ENCODE measurements at places on chromosomes 16 and 17.

GRCh38 chr17:11144358-11145233 lies 96.4 kb upstream of the SHISA6 start:
- peak; percentile 49 for DNase-seq

- no peak for DNase-seq
Observed at GRCh38 chr17:21304091-21304490, 19.6 kb downstream of the MAP2K3 start.

- no peak for DNase-seq
Observed at GRCh38 chr17:1755252-1755826, 6.5 kb upstream of the SERPINF1 start.

DNA sequence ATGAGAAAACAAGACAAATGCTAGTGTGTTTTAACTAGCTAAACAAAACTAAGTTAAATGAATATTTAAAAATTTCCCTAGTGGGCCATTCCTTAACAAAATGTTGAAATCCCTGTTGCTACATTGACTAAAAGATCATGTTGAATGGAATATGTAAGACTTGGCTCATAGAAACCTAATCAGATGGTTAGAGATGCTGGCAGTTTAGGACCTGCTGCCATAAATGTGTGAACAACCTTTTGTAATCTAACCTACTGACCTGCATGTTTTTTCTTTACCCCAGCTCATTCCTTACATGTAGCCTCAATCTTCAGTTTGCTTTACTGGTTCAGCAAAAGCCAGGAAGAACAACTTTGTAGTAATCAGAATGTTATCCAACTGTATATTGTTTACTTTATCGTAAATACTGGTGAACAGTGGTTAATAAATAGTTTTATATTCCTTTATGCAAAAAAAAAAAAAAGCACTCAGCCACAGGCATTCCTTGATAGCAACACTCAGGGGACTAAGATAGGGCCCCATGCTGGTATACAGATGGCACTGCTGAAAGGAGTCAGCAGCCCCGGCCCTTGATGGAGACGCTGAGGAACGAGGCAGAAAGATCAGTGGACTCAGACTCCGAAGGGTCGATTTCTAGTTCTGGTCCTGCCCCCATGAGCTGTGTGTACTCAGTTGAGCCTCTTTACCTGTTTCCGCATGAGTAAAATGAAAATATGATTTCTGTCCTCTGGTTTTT lies 78.2 kb downstream of the MARF1 start:
- DNase-seq = no peak

- DNase-seq = no peak
Observed at GRCh38 chr17:5901731-5902130, 168.4 kb upstream of the WSCD1 start.

DNA sequence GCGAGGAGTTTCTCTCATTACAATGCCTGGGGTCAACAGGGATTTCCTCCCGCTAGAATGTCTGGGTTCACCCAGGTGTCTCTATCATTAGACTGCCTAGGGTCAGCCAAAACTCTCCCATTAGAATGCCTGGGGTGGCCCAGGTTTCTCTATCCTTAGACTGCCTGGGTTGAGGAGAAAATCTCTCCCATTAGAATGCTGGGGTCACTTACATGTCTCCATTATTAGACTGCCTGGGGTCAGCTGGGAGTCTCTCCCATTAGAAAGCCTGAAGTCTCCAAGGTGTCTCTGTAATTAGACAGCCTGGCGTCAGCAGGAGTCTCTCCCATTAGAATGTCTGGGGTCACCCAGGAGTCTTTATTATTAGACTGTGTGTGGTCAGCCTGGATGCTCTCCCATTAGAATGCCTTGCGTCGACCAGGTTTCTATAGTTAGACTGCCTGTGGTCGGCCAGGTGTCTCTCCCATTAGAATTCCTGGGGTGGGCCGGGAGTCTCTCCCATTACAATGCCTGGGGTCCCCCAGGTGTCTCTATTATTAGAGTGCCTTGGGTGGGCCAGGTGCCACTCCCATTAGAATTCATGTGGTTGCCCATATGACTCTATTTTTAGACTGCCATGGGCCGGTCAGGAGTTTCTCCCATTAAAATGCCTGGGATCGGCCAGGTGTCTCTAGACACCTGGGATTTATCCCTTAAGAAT lies 2272.1 kb downstream of the TP53TG3F start:
- no peak for DNase-seq

GRCh38 chr17:47955497-47956461 lies 1.9 kb downstream of the PRR15L start:
- no peak for DNase-seq

DNA sequence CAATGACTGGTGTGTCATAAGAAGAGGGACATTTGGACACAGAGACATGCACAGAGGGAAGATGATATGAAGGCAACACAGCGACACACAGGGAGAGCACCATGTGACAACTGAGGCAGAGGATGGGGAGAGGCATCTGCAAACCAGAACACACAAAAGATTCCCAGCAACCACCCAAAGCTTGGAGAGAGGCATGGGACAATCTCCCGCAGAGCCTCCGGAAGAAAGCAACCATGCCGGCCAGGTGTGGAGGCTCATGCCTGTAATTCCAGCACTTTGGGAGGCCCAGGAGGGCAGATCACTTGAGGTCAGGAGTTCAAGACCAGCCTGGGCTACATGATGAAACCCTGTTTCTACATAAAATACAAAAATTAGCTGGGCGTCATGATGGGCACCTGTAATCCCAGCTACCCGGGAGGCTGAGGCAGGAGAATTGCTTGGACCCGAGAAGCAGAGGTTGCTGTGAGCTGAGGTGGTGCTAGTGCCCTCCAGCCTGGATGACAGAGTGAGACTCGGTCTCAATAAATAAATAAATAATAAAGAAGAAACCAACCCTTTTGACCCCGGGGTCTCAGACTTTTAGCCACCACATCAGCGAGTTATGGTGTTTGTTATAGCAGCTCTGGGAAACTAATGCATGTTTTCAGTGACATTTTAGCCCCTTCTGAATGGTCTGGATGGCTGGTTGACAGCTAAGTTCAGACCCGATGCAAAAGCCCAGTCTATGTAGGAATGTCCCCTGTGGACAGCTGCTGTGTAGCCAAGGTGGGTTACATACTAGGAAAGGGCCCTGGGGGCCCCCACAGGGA lies 13.8 kb upstream of the PLCG2 start:
- DNase-seq = no peak

- no peak for DNase-seq
Observed at GRCh38 chr16:85898521-85899442, at the start of gene IRF8. Gene IRF8, plus strand, starts transcription at chr16:85899162. Its CDS starts 3,854 bp downstream, at chr16:85903016.

DNA sequence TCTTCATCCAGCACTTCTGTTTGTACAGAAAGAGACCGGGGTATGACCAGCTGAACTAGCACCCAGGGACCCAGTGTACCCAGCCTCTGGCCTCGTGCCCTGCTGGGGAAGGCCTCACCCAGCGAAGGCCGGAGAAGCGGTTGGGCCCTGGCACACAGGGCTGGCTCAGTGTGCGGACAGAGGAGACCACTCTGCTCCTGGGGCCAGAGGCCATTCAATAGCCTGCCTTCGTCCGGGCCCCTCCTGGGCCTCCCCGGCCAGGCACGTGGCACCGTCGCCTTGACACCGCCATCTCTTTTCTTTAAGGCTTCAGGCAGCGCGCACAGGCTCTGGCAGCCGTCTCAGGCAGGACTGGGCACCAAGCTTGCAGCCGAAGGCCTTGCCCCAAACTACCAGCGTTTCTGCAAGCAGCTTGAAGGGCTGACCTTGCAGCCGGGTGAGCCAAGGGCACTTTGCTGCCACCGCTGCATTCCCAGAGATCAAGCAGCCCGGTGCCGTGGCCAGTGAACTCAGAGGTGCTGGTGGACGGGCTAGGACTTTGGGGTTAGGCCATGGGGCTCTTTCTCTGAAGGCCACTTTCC lies 8.0 kb downstream of the TAX1BP3 start:
- DNase-seq = no peak

GRCh38 chr17:59413014-59413766 lies 81.7 kb downstream of the YPEL2 start:
- no peak for DNase-seq

GRCh38 chr17:2776589-2777241 lies 19.5 kb upstream of the RAP1GAP2 start:
- peak; percentile 86 for DNase-seq

GRCh38 chr17:67509390-67510287 lies 132.6 kb downstream of the PITPNC1 start:
- no peak for DNase-seq

GRCh38 chr17:60139438-60140285 lies 10.1 kb upstream of the CA4 start:
- no peak for DNase-seq

- DNase-seq = no peak
Observed at GRCh38 chr16:84914273-84914672, 94.5 kb downstream of the CRISPLD2 start.

DNA sequence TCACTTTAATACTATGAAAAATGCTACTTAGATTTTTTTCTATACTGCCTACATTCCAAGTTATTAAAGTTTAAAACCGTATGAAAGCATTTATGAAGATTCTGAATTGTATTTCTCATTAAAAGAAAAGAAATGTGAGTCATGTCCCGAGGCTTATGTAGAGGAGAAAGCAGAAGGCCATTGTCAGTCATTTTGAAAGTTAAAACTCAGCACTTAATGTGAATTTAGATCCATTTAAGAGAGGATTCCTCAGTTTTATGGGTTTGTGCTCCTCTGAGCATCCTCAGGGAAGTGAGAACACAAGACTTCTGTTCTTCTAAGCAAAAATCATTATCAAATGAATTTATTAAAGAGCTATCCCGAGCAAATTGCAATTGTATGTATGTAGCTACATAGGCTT lies 11.8 kb downstream of the C17orf75 start:
- DNase-seq = no peak

DNA sequence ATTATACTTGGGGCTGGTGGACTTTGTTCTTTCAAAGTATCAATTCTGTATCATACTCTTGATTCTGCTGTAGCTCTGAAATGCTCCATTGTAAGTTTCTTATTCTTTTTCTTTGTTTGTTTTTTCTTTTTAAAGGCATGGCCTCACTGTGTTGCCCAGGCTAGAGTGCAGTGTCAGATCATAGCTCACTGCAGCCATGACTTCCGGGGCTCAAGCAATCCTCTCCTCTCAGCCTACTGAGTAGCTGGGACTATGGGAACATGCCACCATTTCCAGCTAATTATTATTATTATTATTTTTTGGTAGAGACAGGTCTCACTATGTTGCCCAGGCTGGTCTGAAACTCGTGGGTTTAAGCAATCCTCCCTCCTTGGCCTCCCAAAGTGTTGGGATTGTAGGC lies 38.9 kb upstream of the METTL9 start:
- no peak for DNase-seq

- no peak for DNase-seq
Observed at GRCh38 chr17:32819035-32819434, 57.9 kb downstream of the MYO1D start.

GRCh38 chr17:5619088-5619740 lies 34.9 kb upstream of the NLRP1 start:
- no peak for DNase-seq

GRCh38 chr17:40541873-40542557 lies 23.3 kb downstream of the CCR7 start:
- no peak for DNase-seq

DNA sequence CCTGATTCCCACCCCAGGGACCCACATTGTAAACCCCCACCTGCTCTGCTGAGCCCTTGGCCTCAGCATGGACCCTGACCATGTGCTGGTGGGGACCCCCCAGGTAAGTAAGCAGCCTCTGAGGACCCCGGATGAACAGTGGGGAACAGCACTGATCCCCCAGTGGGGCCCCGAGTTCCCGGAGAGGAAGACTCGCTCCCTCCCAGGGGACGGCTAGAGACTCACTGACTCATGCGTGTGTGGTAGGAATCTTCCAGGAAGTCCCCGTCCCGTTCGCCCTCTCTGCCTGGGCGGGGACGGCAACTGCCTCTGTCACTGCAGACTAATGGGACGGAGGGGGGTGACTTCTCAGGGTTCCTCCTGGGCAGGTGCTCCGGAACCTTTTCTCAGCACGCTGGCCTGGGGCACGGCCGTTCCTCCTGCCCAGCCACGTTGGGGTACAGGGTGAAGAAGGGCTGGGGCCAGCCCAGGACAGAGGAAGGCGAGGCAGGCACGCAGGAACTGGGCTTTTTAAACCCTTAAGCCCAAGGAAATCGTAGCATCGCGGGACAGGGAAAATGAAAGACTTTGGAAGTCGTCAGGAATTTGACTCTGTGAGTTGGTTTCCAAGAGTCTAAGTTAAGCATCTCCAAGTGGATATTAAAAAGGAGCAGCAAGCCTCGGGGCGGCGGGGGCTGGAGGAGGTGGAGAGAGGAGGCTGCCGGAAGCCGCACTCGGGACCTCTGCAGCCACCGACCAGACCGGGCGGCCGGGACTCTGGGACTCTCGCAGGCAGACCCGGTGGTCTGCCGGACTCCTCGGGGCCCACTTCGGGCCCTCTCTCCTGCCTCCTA lies 178.7 kb downstream of the SEC14L1 start:
- no peak for DNase-seq

GRCh38 chr16:72470541-72470940 lies 298.6 kb upstream of the PMFBP1 start:
- DNase-seq = no peak

DNA sequence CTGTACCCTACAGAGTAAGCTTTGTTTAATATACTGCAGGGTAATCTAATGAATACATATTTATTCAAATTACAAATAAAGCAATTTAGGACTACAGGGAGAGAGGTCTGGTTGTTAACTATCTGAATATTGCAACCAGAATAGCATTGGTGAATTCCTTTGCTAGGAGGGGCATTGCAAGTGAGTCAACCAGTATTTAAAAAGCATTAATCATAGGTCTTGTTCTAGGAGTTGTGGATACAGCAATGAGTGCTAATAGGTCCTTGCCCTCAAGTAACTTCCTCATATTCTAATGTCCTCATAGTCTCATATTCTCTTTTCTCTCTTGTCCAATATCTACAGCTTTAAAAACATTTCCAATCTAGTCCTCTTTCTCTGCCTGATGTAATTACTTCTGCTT lies 531.4 kb downstream of the CDH11 start:
- no peak for DNase-seq

DNA sequence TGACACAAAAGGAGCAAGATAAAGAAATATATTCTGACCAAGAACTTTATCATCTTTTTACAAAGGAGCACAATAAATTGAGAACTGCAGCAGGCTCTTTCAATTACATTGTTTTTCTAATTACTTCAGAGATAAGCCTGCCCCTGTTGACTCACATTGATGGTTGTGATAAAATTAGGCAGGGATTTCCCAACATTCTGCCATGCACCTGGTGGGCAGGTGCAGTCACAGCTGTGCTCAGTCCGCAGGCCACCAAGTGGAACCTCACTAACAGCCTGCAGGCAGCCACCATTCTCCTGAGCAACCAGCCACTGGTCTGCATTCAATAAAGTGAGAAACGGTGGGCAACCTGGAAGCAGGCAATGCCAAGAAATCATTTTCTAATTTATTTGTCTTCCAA lies 5.1 kb downstream of the FANCA start:
- no peak for DNase-seq

GRCh38 chr16:50665128-50665878 lies 15.8 kb downstream of the SNX20 start:
- peak; percentile 41 for DNase-seq

DNA sequence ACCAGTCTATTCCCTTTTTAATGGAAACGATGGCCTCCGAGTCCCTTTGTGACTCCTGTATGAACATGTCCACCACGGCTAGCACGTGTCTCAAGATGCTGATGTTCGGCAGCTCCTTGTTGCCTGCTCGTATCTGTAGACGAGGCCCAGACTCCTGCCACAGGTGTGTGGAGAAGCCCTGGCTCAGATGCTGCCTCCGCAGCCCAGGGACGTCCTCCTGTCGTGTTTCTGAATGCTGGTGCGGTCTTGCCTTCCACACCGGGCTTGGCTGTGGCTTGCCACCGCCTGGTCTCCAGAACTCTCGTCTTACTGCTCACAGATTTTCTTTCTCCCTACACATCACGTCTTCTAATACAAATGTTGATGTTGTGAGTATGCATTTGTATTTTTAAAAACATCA lies 17.0 kb downstream of the FOXF1 start:
- DNase-seq = no peak

Data from H1 (cell line).